Stimulated activated CD4-positive, alpha-beta T cell treated with anti-CD3 and anti-CD28 coated beads, Interleukin-4, amount 100 ng/mL, for 4 hours (primary cell): ENCODE measurements at places on chromosomes 11 and 22.

DNA sequence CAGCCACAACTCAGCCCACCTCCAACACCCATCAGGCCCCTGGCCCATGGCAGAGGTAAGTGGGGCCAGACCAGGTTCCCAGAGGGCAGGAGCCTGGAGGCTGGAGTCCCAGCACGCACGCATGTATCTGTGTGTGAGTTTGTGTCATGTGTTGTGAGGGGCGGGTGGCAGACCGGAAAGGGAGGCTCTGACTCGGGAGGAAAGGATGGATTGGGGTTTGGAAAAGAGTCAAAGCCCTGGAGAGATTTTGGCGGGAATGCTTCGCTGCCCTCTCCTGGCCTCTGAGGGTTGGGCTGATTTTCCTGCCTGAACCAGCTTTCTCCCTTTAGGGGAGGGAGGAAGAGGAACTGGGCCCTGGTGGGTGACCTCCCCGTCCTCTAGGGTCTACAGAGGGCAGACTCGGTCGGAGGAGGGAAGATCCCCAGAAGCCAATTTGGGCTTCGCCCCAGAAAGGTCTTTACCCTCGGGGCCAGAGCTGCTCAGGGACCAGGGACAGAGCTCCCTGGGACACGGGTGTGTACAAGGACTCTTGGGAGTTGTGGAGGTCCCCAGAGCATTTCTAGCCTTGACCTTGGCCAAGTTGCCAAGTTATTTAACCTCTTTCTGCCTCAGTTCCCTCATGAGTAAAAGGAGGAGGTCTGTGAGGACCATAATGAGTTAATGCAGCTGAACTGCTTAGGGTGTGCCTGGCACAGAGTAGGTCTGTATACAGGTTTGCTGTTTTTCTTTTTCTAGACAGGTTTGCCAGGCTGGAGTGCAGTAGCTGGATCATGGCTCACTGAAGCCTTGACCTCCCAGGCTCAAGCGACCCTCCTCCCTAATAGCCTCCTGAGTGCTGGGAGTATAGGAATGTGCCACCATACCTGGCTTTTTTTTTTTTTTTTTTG lies 6.9 kb downstream of the C11orf68 start:
- no peak for DNase-seq

- no peak for DNase-seq
These were observed 49.0 kb upstream of the SERPIND1 start for GRCh38 chr22:20724676-20725454.

GRCh38 chr11:1288426-1289151 lies 20.8 kb downstream of the TOLLIP start:
- DNase-seq, result no peak

- no peak for DNase-seq
These were observed 33.9 kb downstream of the SYTL2 start for GRCh38 chr11:85776951-85777602.

DNA sequence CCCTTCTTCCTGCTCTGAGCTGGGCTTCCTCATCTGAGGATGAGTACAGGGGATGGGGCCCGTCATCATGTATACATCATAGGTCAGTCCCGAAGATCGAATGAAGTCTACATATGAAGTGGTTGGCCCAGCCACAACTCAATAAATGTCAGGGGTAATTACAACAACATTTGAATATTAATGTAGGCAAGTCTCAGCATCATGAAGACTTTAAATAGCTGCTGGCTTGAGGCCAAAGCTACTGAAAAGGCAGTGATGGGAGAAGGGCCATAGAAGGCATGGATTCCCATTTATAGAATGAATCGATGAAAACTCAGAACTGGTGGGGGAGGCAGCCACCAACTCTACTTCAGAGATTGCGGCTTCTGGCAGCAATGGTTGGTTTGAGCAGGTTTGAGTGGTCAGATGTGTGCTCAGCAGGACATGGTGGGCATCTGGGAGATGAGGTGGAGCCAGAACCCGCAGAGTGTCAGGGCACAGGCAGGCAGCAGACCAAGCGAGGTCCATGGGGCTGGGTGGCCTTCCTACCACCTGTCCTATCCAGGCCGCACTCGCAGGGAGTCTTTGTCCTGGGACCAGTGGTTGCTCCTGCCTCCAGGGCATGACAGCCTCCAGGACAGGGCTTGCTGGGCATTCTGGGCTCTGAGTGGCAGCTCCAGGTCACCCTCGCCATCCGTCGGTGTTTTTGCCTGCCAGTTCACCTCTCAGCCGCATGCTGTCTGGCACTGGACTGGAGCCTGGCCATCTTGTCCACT lies 919.1 kb downstream of the TBC1D22A start:
- DNase-seq, result no peak

DNA sequence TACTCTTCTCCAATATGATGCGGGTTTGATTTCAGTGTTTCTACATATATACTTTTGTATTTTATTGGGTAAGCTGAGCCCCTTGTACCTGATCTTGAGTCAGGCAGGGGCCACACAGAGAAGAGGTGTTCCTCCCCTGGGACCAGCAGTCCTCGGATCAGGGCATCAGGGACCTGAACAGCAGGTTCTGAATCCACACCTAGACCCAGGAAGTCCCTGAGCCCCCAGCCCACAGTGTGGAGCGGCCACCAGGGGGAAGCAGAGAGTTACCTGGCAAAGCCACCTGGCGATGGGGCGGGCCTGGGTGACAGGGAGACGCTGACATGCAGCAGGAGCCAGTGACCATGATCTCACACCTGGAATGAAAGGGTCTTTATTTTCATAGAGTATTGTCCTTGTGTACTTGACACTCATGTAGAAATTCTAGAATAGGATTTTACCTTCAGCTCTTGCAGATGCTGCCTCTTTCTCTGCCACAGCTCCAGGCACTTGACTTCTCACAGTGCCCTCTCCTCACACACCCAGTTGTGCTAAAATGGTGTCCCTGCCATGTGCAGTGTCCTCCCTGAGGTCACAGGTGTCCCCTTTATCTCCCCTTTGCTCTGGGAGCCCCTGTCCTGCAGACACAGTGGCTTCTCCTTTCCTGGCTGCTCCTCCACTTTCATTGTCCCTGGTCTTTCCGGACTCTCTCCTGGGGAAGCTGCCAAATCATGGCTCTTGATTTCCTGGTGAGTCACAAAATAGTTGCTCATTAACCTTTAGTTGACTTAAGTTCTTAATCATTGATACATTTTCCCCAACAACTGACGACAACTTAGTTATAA lies 48.5 kb downstream of the GGTLC2 start:
- DNase-seq, result peak; percentile 62

DNA sequence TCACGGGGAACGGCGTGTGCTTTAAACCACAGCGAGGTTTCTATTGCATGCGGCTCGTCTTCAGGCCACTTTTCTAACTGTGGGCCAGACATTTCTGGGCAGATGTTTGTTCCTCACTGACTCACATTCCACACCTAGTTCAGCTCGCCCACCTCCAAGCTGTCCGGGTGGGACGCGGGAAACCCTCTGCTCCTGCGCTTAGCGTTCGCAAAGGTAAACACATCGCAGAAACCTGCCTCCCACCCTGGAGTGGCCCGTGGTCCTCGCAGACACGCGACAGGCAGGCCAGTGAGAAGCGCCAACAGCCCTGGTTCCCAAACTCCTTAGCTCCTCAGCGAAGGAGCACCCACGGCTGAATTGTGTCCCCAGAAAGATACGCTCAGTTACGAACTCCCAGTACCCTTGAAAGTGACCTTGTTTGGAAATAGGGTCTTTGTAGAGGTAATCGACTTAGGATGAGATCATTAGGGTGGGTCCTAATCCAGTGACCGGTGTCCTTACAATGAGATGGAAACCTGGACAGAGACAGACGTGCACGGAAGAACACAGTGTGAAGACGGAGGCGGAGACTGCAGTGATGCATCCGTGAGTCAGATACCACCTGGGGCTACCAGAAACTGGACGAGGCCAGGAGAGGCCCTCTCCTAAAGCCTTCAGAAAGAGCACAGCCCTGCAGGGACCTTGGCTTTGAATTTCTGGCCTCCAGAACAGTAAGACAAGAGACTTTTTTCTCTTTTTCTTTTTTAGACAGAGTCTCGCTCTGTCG lies 82.7 kb downstream of the CELSR1 start:
- no peak for DNase-seq

DNA sequence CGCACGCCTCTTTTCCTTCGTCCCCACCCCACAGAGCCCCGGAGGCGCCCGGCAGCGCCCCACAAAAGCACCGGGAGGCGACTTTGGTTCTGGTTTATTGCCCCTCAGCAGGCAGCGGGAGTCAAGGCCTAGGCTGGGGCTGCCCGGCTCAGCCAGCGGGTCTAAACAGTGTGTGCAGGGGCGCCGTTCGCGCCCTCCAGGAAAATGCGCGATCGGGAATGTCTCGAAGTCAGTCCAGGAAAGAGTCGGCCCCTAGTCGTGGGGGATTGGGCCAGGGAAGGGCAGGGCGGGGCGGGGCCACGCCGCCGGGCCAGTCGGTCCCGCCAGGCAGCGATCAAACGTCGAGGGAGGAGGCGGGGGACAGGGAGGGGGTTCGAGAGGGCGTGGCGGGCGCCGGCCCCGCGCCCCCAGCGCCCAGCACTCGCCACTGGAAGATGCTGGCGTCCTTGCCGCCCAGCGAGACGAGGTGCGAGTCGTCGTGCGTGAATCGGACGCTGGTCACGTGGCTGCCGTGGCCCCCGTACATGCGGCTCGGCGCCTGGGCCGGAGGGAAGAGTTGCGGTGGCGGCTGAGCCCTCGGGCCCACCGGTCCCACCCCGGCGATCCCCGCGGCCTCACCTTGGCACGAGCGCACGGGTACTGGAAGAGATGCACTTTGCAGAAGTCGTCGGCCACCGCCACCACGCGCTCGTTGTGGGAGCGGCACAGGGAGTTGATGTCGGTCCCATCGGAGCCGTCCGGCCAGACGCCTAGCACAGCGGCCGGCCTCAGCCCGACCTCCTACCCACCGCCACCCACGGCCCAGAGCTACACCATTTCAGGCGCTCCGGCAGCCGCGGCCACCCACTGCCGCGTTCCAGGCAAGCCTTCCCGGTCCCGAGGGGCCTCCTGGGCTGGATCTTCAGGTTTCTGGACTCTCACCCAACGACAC lies 741 bp upstream of the MTA2 start:
- peak; percentile 40 for DNase-seq

DNA sequence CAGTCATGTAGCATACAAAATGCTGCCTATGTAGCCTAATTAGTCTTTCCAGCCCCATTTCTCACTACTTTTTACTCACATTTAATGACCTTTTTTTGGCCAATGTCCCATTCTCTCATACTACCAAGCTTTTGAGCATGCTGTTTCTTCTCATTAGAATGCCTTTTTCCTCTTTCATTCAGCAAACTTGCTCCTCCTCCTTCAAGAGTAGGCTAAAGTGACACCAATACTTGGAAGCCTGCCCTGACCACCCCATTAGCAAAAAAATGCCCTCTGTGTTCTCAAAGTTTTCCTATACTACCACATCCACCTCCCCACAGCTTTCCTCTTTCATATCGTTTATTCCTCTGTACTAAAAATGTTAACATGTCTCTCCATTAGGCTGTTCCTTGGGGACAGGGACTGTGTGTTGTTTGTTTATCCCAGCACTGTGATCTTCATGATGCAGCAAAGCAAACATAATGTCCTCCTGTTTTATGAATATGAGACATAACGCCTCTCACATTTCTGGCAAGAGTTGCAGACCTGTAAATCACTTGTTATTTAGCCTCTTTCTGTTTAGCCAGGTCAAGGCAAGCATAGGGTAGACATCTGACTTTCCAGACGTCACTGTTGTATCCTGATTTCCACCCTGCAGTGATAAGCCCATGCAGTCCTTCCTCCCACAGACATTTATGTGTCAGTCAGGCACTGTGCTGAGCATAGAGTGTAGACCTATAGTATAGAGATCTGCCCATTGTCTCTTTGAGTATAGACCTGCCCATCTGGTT lies 62.0 kb upstream of the UCP3 start:
- DNase-seq, result no peak

DNA sequence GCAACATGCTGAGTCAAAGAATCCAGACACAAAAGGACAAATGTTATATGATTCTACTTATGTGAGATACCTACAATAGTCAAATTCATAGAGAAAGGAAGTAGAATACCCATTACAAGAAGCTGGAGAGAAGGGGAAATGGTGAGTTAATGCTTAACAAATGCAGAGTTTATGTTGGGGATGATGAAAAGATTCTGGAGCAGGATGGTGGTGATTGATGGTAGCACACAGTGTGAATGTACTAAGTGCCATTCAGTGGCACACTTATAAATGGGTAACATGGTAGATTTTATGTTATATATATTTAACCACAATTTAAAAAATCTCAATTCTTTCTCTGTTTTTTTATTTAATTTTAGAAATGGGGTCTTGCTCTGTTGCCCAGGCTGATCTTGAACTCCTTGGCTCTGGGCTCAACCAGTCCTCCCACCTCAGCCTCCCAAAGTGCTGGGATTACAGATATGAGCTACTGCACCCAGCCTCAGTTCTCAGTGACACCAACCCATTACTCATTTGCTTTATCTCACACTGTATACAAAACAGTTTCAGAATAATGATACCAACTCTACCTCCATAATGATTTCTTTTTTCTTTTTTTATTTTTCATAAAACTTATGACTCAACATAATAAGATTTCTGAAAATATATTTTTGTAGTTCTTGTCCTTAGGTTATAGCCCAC lies 9.6 kb upstream of the RELA start:
- DNase-seq, result no peak

DNA sequence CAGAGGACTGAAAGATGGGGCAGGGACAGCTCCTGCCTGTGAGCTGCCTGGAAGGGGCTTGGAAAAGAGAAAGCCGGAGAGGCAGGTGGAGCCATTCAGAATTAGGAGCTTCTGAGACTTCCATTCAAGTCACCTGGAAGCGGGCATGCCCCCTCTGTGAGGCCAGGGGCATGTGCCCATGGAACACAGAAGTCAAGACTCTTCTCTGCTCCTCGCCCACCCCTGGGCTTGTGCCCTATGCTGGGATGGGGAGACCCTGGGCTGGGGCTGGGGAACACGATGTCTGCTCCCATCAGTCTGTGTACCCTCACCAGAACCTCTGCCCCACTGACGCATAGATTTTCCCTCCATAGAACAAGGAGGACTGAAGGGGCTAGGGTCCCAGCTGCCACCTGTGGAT lies 372.0 kb downstream of the SHANK2 start:
- no peak for DNase-seq
